ENCODE measurements at places on chromosomes 6 and 20. TPM values are rescaled to one million over a fixed set of nuclear protein-coding genes. Genes with fewer than 3 reads are reported as not detected.

Gene SEL1L2
- total RNA-seq = not detected

- DNase-seq = no peak
Observed at GRCh38 chr6:29620630-29621029, 12.4 kb downstream of the GABBR1 start.

DNA sequence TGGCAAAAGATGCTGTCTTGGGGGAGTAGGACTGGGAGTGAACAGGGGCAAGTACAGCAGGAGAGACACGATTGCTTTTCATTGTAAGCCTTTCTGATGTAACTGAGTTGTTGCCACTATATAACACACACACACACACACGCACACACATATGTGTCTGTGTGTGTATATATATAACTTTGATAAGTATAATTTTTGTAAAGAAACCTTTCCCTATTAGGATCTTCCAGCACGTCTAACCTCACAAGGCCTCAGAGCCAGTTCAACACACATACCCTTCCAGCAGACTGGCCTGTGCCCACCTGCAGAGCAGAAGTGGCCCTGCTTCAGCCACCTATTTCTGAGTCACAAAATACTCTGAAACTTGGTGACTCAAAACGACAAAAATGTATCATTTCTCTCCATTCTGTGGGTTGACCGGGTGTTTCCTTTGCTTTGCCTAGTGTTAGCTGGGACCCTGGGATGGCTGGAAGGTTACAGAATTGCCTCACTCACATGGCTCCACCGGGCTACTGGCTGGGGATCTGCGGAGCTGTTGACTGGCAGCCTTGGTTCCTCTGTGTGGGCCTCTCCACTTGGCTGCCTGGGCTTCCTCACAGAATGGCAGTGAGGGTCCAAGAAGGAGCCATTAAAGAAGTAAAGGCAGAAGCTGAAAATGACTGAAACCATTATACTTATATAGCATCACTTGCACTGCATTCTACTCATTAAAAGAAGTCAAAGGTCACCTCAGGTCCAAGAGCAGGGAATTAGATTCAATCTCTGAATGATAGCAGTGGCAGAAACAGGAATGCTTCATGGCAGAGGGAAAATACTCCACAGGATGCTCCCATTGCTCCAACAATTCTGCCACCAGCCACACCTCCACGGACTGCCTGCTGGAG, 126.4 kb downstream of the BANF2 start:
- DNase-seq = no peak

GRCh38 chr6:3351105-3351676, 92.4 kb downstream of the PSMG4 start:
- no peak for DNase-seq

DNA sequence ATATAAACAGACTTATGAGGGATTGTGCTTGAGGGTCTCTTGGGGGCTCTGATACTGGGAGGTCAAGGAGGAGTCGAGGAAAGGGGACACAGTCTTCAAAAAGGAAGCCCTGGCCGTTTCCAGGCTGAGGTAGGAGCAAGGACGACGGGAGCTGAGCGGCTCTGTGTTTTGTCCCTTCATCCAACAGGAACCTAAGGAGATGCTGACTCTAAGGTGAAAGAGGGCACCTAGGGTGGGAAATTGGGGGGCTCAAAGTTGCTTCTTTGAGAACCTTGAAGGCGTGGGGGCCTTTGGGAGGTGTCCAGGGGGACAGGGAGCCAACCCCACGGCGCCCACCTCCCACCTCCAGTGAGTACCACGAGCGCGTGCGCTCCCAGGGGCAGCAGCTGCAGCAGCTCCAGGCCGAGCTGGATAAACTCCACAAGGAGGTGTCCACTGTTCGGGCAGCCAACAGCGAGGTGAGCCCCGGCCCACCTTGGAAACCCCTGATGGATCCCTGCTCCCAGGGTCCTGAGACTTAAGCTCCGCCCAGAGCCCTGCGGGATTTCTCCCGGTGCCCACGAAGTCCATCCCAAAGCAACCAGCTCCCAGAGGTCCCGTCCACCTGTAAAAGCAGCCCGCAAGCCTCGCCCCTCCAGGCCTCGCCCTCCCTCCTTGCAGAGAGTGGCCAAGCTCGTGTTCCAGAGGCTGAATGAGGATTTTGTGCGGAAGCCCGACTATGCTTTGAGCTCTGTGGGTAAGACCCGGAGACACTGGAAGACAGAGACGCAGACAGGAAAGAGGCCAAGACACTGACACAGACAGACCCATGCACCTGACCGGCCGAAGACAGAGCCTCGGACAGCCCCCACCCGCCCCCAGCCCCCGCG, 2.9 kb downstream of the SPAG4 start:
- DNase-seq = peak; percentile 51

Measured in left colon (tissue), 2 donors.